ENCODE measurements at places on chromosomes 7 and 10.
A peak's percentile ranks its signal among the peaks of the same experiment; 100 is the strongest.

GRCh38 chr10:74801447-74801846 lies 25.0 kb upstream of the KAT6B start:
- no peak for DNase-seq

GRCh38 chr7:158539711-158540146 lies 47.9 kb downstream of the PTPRN2 start:
- DNase-seq, result no peak

DNA sequence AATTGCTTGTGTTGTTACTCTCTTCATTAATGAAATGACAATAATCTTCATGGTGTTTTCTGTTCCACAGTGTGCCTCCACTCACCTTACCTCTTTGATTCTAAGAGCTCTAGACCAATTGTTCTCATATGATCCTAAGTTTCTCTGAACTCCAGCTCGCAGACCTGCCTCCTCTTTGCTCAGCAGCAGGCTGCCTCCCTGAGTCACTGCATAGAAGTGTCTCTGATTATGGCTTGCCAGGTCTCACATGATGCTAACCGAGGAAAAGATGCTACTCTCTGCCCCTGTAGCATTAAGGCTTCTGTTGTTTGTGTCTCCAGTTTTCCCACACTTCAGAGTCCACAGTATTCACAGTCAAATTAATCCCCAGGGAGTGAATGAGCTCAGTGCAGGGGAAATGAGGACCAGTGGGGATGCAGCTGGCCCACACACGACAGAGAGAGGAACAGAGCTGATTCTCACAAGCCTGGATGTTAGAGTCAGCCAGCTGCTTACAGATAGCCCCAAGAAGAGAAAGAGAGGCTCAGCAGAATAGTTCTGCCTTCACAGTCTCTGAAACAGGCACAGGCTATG lies 145.9 kb upstream of the EGR2 start:
- no peak for DNase-seq

GRCh38 chr7:92678291-92678920 lies 88.2 kb upstream of the FAM133B start:
- DNase-seq, result no peak

DNA sequence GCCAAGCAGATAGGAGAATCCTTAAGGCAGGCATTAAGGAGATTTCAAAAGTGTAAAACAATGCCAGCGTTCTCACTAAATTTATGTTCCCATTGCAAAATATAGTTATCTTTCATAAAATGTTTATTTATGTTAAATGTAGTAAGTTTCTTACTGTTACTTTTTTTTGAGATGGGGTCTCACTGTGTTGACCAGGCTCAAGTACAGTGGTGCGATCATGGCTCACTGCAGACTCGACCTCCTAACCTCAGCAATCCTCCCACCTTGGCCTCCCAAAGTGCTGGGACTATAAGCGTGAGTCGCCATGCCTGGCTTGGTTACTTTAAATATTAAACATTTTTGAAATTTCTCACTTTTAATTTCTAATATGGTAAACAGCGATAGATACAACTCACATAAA lies 31.8 kb upstream of the PRKAR2B start:
- DNase-seq, result no peak

GRCh38 chr7:97846945-97847344 lies 25.3 kb downstream of the ASNS start:
- no peak for DNase-seq

- DNase-seq, result no peak
These were observed 220.2 kb upstream of the STEAP1 start for GRCh38 chr7:89934101-89934500.

DNA sequence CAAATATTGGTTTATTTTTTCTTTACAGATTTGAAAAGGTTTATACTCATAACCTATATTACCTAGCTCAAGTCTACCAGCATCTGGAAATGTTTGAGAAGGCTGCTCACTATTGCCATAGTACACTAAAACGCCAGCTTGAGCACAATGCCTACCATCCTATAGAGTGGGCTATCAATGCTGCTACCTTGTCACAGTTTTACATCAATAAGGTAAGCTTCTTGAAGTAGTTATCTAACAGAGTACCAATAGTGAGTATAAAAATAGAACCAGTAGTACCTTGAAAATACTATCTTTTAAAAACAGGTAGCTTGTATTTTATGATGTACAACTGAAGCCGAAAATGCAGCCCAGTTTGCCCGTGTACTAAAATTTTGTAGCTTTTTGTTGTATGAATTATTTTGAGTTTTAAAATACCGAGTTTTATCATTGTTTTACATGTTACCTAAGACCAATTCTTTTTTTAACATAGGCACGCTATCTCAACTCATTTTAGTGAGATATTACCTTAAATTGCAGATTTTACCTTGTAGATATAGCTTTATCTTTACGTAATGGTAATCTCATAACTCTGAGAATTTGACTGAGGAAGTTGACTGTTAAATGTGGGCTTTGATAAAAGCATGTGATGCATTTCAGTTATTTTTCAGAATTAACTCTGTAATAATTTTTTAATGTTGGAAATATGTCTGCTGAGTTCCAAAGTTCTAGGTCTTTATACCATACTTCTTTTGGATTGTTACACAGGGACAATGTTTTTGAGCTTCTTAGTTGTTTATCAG lies 17.3 kb downstream of the KIFBP start:
- DNase-seq, result no peak

DNA sequence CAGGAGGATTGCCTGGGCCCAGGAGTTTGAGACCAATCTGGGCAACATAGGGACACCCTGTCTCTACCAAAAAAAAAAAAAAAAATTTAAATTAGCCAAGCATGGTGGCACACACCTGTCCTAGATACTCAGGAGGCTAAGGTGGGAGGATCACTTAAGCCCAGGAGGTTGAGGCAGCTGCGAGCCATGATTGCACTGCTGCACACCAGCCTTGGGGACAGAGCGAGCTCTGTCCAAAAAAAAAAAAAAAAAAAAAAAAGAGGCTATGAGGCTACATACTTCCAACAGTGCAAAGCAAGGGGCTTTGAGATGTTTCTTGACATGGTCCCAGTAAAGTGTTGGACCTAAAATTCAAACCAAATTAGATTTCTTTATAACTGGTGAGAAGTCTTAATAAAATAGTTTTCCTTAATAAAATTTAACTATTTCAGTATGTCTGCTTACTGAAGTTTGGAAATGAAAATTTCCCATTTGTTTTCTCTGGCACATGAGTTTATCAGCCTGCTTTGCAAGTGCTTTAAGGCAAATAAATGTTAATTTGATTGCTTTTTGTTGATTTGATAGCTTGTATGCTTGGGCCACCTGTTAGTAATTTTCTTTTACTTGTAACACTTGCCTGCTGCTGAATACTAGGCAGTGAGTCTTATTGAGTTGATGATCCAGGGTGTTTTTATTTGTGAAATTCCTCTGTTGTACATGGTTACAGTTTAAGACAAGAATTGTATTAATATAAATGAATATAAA lies 16.1 kb downstream of the CALU start:
- no peak for DNase-seq

- DNase-seq, result no peak
These were observed 218.8 kb downstream of the AUTS2 start for GRCh38 chr7:69817121-69817520.

GRCh38 chr10:86536294-86536861 lies 14.8 kb upstream of the WAPL start:
- DNase-seq, result peak; percentile 56

DNA sequence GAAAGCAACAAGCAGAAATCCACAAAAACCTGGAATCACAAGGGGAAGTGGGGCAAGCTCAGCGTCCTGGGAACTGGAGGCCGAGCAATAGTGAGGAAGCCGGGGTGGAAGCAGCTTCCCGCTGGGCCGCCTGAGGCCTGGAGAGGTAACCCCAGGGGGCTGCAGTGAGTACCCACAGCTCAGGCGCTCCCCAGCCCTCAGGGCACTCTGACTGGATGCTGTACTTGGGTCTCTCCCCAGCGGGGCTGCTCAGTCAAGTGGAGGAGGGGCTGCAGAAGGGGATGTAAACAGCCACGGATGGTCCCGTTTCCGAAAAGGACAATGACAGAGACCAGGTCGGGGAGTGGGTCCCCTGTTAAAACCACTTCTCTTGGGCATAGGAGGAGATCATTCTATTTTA lies 50.3 kb downstream of the SLIT1 start:
- DNase-seq, result no peak

GRCh38 chr10:112783351-112784021 lies 166.6 kb upstream of the TCF7L2 start:
- no peak for DNase-seq

DNA sequence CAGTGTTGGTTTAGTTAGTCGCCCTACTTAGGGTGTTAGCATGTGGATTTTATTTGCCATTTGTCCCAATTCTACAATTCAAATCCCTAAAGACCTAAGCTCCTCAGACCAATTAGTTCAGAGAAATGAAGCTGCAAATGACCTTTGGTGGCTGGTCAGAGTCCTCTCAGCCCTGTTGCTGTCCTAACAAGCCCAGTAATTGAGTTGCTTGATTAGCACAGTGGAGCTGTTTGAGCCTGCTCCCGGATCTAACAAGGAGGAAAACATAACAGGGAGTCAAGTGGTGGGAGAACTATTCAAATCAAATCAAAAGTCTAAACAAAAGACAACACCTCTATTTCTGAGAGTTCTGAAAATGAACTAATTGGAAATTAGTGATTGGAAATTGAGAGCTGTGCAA lies 22.1 kb downstream of the ZDHHC6 start:
- no peak for DNase-seq

DNA sequence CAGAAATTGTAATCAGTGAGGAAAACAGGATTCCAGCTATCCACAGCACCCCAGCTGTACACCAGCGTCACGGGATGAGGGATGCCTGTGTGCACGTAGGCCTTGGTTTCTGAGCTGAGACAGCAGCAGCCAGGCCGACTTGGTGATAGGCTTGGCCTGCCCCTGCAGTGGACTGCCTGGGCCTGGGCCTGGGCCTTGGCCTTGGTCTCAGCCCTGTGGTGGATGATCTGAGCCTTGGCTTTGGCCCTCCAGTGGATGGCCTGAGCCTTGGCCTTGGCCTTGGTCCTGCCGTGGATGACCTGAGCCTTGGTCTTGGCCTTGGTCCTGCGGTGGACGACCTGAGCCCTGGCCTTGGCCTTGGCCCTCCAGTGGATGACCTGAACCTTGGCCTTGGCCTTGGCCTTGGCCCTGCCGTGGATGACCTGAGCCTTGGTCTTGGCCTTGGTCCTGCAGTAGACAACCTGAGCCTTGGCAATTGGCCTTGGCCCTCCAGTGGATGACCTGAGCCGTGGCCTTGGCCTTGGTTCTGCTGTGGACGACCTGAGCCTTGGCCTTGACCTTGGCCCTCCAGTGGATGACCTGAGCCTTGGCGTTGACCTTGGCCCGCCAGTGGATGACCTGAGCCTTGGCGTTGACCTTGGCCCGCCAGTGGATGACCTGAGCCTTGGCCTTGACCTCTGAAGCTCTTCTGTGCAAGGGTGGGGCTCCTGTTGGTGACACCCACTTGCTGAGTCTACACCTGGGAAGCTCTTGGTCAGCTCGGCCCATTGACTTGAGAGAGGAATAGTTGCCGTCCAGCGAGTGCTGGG lies 93.8 kb downstream of the CUX1 start:
- no peak for DNase-seq

DNA sequence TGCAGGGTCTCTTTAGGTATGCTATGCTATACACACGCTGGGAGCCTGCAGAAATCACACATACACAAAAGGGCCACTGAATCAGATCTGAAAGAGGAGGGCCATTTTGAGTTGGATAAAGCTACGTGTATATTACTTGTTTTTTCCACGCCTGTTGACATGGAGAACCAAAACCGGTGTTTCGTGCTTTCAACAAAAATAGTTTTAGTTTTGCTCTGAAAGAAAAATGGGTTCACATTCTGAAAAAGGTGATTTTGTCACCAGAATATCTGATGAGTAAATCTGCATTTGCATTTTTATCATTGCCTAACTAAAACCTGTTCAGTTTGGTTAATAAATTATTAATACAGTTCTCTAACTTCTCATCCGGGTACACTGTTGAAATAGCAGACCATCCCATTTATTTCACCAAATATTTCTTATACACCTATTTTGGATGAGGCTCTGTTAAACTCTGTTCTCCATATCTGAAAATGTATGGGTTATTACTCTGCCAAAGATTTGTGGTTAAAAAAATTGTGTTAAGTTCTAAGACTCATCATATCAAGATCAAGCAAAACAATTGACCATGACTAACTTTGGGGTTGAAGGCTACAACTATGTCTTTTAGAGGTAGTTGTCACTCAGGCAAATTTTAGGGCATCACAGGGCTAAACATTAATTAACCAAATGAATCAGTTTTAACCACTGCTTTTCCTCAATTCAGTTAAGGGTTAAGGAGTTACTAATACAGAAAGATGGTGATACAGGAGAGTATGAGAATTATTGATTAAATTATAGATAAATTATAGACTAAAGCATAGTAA lies 101.2 kb upstream of the RPA3 start:
- DNase-seq, result no peak

DNA sequence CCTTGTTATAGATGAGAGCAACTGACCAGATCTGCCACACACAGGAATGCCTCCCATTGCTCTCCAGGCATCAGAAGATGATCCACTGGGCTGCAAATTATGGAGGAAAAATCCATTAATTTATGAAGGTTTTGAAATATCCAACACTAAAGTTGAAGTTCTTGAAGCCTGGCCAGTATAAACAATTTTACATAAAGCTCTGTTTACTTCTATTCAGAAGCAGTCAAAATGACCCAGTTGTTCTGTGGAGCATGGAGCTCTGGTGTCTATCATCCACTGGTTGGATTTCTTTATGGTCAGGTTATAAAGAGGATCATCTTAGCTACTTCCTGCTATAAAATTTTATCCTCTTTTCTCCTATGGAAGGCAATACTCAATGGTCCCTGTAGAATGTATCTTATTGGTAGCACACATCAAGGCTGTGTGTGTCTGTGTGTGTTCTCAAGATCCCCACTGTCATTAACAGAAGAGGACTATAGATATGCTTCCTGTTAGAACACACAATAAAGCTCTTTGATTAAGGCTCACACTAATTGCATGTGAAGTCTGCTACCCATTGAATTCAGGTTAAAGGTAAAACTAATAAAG lies 747.4 kb downstream of the SUGCT start:
- DNase-seq, result no peak

- no peak for DNase-seq
These were observed 1326.4 kb upstream of the SORCS1 start for GRCh38 chr10:108490944-108491343.

- DNase-seq, result no peak
These were observed 30.9 kb downstream of the TMEM120A start for GRCh38 chr7:75963381-75963995.

DNA sequence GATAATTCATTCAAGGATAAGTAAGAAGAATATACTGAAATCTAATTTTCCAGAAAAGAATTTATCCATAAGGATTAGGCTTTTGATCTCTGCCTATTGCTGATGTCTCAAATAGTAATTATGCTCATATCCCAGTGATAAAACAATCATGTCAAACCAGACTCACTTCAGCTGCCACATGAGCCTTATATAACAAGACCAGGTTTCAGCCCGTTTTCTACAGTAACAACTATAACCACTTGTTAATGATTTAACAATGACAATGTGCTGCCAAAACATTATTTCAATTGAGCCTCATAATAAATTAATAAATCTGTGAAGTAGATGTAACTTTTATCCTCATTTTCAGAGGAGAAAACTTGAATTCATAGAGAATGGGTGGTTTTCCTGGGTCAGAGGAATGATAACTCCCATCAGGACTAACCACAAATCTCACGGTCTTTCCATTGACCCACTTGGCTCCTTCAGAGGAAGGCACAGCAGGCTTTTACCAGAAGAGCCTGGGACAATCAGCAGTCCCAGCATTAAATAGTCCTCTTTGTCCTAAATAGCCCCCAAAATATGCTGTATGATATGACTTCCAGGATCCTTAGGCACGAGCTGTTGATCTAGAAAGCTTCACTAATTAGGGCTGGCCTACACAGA lies 42.5 kb upstream of the SLIT1 start:
- no peak for DNase-seq
